ENCODE measurements at places on chromosomes 2 and 18.

- DNase-seq, result no peak
Measured at GRCh38 chr2:231369580-231370428, 25.7 kb upstream of the B3GNT7 start.

DNA sequence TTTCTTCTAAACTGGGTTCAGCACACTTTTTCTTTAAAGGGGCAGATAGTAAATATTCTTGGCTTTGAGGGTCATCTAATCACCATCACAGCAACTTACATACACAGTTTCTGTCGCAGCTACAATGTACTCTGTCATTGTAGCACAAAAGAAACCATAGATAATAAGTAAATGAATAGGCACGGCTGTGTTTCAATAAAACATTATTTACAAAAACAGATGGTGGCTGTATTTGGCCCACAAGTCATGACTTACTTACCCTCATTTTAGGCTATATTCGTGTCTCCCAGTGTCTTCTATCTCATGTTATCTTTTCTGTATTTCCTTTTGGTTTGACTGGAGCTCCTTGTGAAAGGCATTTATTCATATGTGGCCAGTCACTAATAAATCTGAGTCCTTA lies 168.3 kb downstream of the MAP2 start:
- no peak for DNase-seq

GRCh38 chr2:169782513-169782912 lies 16.2 kb upstream of the SSB start:
- no peak for DNase-seq

- DNase-seq, result peak; percentile 7
Measured at GRCh38 chr2:162327134-162327769, 8.8 kb upstream of the IFIH1 start.

- no peak for DNase-seq
Measured at GRCh38 chr18:8994603-8995002, 107.9 kb upstream of the NDUFV2 start.

GRCh38 chr2:209977386-209978239 lies 24.8 kb upstream of the RPE start:
- DNase-seq, result no peak

- no peak for DNase-seq
Measured at GRCh38 chr2:159998961-159999360, 63.5 kb downstream of the PLA2R1 start.

DNA sequence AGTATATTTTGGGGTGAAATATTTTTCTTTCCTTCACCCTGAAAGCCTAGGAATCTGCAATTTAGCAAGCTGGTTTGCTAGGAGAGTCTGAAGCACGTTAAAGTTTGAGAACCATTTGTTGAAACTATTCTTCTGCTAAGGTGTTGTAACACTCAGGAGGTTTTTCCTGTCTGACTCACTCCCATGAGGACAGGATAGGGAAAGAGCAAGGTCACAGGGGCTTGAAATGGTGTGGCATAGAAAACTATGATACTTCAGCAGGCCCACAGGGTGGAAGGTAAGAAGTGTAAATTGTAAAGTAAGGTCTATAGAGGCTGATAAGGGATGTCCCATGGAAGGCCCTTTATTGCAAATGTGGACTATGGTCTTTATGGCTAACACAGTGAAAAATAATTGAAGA lies 177.7 kb upstream of the ZC3H15 start:
- DNase-seq, result no peak

GRCh38 chr2:62409442-62409841 lies 96.6 kb downstream of the TMEM17 start:
- no peak for DNase-seq

DNA sequence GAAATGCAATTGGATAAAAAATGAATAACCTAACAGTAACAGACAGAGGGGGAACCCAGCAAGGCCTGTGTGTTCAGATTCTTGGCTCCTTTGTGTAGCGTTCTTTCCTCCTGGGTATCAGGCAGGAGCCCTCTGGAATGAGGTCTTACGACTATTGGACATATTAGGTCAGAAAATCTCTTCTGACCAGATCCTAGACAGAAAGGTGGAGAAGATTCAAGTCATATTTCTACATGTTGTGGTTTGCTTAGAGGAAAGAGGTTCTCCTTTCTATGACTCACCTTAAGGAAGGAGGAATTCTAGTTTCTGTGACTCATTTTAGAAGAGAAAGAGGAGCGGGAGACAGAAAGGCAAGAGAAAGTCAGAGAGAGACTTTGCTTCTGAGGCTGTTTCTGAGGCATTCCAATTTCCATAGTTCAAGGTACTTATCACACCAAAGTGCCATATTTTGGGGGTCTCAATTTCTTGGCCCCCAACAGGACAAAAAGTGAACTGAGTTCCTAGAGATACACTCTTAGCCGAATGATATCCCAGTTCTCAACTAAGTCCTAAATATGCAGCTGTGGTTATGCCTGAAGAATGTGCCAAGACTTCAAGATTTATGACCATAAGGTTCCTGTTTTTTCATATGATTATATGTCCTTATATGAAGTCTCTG lies 618.6 kb downstream of the ZEB2 start:
- DNase-seq, result no peak

DNA sequence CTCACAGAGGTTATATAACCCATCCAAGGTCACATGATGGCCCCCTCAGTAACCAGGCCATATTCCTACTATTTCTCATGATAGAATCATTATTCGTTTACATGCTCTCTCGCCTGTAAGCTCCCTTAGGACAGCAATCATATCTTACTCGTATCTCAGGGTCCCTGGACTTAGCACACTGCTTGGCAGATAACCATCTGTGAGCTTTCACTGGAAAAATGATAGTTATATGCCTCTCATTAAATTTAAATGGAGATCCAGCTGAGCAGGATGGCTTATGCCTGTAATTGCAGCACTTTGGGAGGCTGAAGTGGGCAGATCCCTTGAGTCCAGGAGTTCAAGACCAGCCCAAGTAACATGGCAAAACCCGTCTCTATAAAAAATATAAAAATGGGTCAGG lies 21.9 kb downstream of the KIF3C start:
- no peak for DNase-seq

DNA sequence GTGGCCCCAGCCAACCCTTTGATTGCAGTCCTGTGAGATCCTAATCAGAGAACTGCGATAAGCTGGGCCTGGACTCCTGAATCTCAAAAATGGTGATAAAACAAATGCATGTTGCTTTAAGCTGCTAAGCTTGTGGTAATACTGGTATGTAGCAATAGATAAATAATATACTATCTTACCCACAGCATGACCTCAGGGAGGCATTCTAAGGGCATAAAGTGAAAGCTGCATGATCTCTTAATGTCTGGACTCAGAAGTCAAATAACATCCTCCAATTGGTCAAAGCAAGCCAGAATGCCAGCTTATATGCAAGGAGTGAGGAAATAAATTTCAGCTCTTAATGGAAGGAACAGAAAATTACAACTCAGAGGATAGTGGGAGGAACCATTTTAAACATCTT lies 246.1 kb downstream of the FSIP2 start:
- DNase-seq, result no peak

DNA sequence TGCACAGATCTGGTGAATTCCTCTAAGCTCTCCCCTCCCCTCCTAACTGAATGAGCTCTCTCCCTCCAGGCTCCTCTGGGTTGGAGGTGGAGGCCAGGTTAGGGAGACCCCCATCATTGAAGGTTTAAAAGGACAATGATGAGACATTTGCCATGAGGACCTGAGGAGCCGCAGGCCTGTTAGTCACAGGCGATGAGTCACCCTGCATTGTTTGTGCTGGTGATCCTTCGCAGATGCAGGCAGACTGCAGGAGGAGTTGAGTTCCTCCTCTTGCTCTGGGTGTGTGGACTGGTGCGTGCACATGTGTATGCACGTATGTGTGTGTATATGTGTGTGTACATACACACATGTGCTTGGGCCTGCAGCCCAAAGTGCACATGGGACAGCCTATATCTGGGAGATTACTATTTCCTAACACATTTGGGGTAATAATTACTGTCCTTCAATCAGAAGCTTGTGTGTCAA lies 42.0 kb downstream of the MCFD2 start:
- DNase-seq, result peak; percentile 22

DNA sequence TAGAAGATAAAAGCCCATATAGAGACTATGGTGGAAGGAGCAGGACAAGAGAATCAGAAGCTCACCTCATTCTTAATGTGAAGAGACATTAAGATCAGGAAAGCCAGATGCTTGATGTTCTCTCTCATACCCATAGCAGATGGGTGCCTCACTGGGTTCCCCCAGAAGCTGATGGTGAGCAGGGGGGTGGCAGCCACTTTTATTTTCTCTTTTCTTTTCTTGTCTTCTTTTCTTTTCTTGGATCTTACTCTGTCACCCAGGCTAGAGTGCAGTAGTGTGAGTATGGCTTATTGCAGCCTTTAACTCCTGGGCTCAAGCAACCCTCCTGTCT lies 14.8 kb upstream of the CXCR4 start:
- DNase-seq, result no peak

- DNase-seq, result no peak
Measured at GRCh38 chr2:170949415-170949814, 20.4 kb downstream of the GORASP2 start.

GRCh38 chr2:179096090-179096489 lies 46.2 kb upstream of the CCDC141 start:
- no peak for DNase-seq

- DNase-seq, result no peak
Measured at GRCh38 chr18:58997811-58998337, 133.2 kb downstream of the ZNF532 start.

DNA sequence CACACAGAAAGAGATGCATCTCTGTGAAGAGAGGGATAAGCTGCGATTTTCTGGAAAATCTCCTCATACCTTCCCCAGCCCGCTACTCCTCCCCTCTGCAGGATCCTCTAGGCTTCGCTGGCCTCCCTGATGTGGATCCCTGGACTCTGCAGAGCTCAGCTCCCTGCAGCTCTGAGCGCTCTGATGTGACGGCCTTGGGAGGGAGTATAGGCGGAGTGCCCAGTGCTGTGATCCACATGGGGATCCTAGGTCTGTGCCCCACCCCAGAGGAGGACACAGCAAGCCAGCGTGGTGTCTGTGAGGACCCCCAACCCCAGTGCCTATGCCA lies 111.0 kb downstream of the GYPC start:
- no peak for DNase-seq

DNA sequence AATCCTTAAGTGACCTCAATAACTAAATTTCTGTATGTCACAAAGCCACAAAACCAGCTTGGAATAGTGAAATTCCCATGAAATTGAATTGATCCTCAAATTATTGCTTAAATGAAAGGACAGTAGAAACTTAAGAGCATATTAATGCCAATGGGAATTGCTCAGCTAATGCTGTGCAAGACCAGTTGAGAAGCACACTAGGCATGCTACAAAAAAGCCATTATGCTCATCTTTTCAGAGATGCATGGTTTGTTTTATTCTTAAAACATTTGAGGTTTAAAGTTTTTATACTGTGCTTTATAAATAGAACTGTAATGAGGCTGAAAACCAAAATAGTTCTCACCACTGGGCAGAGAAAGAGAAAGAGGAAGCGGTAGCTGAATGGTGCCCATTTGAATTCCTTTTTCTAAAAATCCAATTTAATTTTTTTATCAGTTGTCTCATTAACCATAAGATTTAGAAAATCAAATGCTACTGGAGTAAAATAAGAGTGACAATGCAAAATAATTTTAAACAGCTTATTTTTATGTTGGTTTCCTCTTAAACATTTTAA lies 98.6 kb downstream of the LNPK start:
- no peak for DNase-seq

DNA sequence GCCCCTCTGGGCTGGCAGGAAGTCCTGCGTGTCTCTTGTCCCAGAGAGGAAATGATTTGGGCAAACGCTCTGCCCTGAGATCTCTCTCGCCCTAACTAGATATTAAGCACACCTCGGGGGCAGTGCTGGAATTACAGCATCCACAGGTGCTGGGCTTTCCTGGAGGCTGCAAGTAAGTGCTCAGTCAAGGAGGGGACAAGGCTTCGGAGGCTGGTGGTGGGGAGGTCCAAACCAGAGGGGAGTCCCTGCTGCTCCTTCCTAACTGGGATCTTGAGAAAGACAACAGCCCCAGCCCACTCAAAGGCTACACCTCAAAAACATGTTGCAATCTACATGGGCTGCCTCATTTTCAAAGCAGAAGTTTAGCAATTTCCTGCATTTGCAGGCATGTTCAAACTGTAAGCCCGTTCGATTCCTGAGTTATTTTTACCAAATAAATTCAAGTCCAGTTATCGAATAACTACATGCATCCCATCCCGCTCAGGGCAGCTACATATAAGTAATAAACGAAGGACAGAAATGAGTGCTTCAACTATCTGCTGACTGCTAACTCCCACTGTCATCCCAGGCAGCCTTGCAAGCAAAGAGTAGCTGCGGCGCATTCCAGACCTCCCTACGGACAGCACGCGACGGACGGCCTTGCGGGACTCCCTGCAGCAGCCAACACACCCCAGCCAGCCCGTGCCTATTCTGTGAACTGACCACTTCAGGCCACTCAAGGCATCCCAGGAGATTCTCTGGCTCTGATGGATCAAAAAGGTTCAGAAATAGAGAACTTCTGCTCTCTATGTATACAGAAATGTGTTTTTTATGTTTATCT lies 27.5 kb downstream of the ZNF516 start:
- DNase-seq, result no peak

- no peak for DNase-seq
Measured at GRCh38 chr2:30701782-30702181, 105.5 kb downstream of the CAPN13 start.

- no peak for DNase-seq
Measured at GRCh38 chr2:113192459-113193100, 18.8 kb downstream of the PSD4 start.

DNA sequence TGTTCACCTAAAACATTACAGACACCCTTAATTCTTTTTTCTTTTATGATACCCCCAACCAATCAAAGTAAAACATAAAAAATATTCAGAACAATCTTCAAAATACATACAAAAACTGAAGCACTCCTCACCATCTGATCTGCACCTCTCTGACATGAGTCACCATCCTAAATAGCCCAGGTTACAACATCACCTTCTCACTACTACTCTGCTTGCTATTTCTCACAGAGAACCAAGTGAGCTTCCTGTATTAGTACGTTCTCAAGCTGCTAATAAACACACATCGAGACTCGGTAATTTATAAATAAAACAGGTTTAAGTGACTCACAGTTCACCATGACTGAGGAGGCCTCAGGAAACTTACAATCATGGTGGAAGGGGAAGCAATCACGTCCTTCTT lies 183.5 kb downstream of the CBLN2 start:
- DNase-seq, result no peak

Data from stimulated activated CD4-positive, alpha-beta T cell treated with anti-CD3 and anti-CD28 coated beads, Interleukin-2, amount 100 ng/mL, for 4 hours (primary cell).